Kidney glomerular epithelial cell (primary cell): ENCODE measurements at places on chromosomes 1 and 21.

DNA sequence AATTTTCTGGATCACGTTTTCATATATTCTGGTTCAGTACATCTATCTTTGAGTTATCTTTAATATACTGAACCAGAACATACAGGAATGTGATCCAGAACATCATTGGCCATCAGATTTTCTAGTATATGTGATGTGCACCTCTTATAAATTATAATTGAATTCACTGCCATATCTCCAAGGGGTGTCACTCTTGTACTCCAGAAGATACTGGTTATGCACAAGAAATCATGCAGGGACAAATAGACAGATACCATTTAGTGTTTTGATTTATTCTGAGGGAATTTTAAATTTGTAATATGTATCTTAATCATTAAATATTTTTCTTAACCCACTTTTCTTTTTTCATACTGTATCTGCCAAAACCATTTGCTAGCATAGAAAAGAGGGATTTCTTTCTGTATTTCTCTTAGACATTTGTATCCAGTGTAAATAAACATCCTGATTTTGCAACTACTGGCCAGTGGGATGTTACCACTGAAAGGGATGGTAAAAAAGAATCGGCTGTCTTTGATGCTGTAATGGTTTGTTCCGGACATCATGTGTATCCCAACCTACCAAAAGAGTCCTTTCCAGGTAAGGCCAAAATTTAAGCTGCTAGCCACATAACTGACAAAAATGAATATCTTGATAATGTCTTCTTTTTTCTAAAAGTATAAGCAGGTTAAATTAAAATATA, 16.7 kb downstream of the FMO3 start:
- no peak for DNase-seq

DNA sequence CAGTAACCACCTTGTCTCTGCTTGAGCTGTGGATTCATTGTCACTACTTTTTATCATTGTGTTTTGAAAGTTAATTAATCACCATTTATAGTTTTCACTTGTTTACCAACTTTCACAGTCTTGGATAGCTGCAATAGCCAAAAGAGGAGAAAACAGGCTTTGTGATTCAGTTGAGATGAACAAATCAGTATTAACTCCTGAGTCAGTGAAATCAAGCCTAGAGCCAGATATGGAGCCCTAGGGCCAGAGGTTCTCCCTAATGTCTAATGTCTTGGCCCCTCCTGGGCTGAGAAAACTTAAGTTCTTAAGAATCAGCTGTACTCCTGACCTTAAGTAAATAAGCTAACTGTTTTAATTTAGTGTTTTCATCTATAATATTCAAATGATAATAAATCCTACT, 228.8 kb downstream of the DNM3 start:
- no peak for DNase-seq

- no peak for DNase-seq
These were observed 11.7 kb downstream of the SDC3 start for GRCh38 chr1:30896905-30897304.

- DNase-seq, result peak; percentile 69
These were observed at the start of gene ADAMTS1 for GRCh38 chr21:26845066-26845758. ADAMTS1 (minus strand) TSS chr21:26845409; CDS start chr21:26844954, 455 bp downstream.

- DNase-seq, result no peak
These were observed 50.3 kb downstream of the ARID4B start for GRCh38 chr1:235277709-235278108.
